ENCODE measurements at places on chromosomes 1 and 21.

GRCh38 chr1:111399792-111400610, 27.5 kb downstream of the OVGP1 start:
- peak; percentile 26 for DNase-seq

GRCh38 chr1:21621761-21622436, 47.3 kb downstream of the RAP1GAP start:
- no peak for DNase-seq

GRCh38 chr1:164928232-164928812, 369.3 kb downstream of the PBX1 start:
- no peak for DNase-seq

- no peak for DNase-seq
These were observed 102.7 kb downstream of the HUNK start for GRCh38 chr21:31975491-31975890.

GRCh38 chr21:30979054-30979453, 59.2 kb downstream of the KRTAP19-8 start:
- DNase-seq: no peak

DNA sequence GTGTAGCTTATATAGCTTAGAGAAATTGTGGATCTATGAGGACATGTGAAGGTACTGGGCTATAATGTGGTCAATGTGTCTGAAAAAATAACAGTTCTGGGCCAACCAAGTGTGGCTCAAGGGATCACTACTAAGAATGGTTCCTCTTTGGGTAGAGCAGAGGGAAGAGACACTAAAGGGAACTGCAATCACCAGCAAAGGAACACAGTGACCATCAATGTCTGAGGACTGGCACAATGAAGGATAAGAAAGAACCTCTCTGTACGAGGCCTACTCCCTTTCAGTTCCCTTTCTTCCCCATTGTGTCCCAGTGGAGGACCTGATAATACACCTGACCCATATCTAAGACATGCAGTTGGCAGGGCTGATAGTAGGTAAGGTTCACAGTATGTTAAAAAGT, 89.9 kb upstream of the JAK1 start:
- no peak for DNase-seq

DNA sequence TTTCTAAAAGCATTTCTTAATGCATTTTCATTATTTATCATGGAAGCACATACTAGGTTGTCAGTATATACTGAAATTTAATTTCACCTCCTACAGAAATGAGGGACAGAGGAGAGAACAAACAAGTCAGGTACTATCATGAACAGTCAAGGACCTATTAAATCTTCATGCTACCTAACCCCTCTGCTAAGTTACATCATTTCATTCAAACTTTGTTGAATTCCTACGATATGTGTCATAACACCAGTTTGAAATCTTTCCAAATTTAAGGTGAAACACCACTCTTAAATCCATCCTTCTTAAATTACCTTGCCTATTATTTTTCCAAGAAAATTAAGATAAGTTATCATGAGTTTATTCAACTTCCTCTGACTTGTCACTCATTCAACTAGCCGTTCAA, 78.9 kb downstream of the DENND1B start:
- DNase-seq: no peak

- DNase-seq: no peak
These were observed 23.2 kb downstream of the SLC44A5 start for GRCh38 chr1:75587692-75588091.

All from SW 1271 (cell line).